ENCODE measurements at places on chromosomes 1 and 21. TPM values are rescaled to one million over a fixed set of nuclear protein-coding genes. Genes with fewer than 3 reads are reported as not detected.

Gene OR2T33
- not detected for total RNA-seq

Gene DLGAP3
- 0.32 TPM for total RNA-seq

Gene GUCA2A
- total RNA-seq = not detected

Gene MXRA8
- total RNA-seq = not detected

Gene ENTREP3
- total RNA-seq = 42.5 TPM

Gene HUNK
- 0.55 TPM for total RNA-seq

Gene TTC39A
- total RNA-seq = 0.41 TPM

Gene CD1D
- not detected for total RNA-seq

Gene C1orf87
- not detected for total RNA-seq

Gene RBP7
- total RNA-seq = not detected

Gene G0S2
- total RNA-seq = 49.4 TPM

Gene RNU1-2
- total RNA-seq = 2,369 TPM

- H3K4me1 ChIP-seq = peaks cover 12% of the 10 kb centered on the region
- peaks cover 9% of the 10 kb centered on the region for H3K27me3 ChIP-seq
- no peaks in the 10 kb centered on the region for H3K36me3 ChIP-seq
- H3K4me3 ChIP-seq = no peak overlapping the region
Measured at GRCh38 chr21:38293765-38294164, 37.0 kb downstream of the KCNJ15 start.

GRCh38 chr1:101025283-101025656, 314 bp downstream of the DPH5 start:
- peaks cover 68% of the 10 kb centered on the region for H3K36me3 ChIP-seq
- peaks cover 55% of the 10 kb centered on the region for H3K4me1 ChIP-seq
- no peak for DNase-seq
- H3K27me3 ChIP-seq = no peaks in the 10 kb centered on the region

DNA sequence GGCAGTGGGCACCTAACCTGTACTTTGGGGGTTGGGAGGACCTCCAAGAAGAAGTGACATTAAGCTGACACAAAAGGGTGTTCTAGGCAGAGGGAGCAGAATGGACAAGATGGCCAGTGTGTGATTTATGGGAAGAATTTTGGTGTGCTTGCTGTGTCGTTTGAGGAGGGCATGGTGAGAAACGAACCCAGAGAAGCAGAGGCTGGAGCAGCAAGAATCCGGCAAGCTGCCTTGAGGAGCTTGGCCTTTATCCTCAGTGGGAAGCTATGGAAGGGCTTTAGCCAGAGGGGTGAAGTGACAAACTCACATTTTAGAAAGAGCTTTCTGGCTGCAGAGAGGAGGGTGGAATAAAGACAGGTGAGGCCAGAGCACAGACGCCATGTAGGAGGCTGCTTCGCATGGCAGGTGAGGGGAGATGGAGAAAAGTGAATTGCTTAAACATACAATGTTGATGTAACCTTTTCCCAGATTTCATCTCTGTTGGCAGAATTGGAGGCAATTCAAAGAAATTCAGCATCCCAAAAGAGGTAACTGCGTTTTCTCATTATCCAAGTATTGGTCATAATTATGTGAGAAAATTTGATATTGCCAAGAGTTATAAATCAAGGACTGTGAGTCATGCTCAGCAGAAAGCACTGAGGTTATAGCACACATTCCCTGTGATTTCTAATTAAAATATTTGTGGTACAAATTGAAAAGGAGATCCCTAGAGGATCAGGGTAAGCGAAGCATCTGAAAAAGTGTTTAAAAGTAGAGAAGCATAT, 26.5 kb downstream of the TRIM45 start:
- H3K4me3 ChIP-seq = no peak overlapping the region
- DNase-seq = no peak
- no peaks in the 10 kb centered on the region for H3K27me3 ChIP-seq
- H3K27ac ChIP-seq = no peak overlapping the region

GRCh38 chr1:20666804-20667203, 5.6 kb upstream of the DDOST start:
- H3K4me1 ChIP-seq = peaks cover 11% of the 10 kb centered on the region
- no peak for DNase-seq
- no peak overlapping the region for H3K4me3 ChIP-seq
- H3K36me3 ChIP-seq = no peaks in the 10 kb centered on the region
- no peaks in the 10 kb centered on the region for H3K27me3 ChIP-seq

GRCh38 chr1:67793562-67793961, 39.7 kb downstream of the GNG12 start:
- peaks cover 9% of the 10 kb centered on the region for H3K27me3 ChIP-seq
- H3K4me1 ChIP-seq = no peaks in the 10 kb centered on the region
- H3K36me3 ChIP-seq = no peaks in the 10 kb centered on the region
- H3K27ac ChIP-seq = no peak overlapping the region

GRCh38 chr1:27658951-27659496, 13.0 kb downstream of the IFI6 start:
- H3K4me1 ChIP-seq = peaks cover 57% of the 10 kb centered on the region
- H3K27me3 ChIP-seq = no peaks in the 10 kb centered on the region
- H3K4me3 ChIP-seq = peak overlapping the region; percentile 85

- DNase-seq = no peak
- H3K4me3 ChIP-seq = no peak overlapping the region
- H3K27ac ChIP-seq = no peak overlapping the region
- H3K36me3 ChIP-seq = no peaks in the 10 kb centered on the region
- peaks cover 12% of the 10 kb centered on the region for H3K4me1 ChIP-seq
Measured at GRCh38 chr1:21648791-21649190, 20.4 kb downstream of the RAP1GAP start.

DNA sequence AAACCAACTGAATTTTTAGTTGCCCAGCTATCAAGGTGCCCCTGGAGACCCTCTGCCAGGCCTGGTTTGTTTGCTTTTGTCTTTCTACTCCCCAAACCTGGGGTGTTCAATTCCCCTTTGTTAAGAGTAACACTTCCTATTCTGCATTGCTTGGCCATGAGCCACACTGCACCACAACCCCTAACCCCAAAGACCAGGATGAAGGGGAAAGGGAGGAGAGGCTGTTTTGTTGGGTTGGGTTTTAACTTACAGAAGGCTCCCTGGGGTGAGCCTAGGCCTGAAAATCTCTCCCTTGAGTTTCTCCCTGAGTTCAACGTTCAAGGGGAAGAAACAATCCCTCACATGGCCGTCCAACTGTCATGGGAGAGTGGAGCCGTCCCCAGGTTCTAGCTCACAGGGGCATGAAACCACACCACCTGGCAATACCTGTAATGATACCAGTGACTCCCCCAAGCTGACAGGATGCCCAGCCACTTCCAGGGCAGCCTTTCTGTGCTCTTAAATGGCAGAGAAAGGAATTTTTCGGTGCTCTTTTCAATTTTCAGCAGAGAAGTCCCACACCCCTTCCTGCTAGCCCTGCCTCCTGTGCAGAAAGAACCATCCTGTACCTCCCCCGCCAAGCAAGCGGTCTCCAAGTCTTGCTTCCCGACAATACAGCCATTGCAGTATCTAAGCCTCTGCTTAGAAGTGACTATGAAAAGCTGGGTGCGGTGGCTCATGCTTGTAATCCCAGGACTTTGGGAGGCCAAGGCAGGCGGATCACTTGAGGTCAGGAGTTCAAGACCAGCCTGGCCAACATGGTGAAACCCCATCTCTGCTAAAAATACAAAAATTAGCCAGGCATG, 14.9 kb downstream of the SLC45A3 start:
- no peak overlapping the region for H3K27ac ChIP-seq
- no peak for DNase-seq
- H3K4me3 ChIP-seq = no peak overlapping the region
- no peaks in the 10 kb centered on the region for H3K4me1 ChIP-seq

- DNase-seq = no peak
- H3K4me1 ChIP-seq = peaks cover 7% of the 10 kb centered on the region
- H3K27ac ChIP-seq = no peak overlapping the region
- H3K36me3 ChIP-seq = peaks cover 22% of the 10 kb centered on the region
- no peak overlapping the region for H3K4me3 ChIP-seq
- no peaks in the 10 kb centered on the region for H3K27me3 ChIP-seq
Measured at GRCh38 chr1:33295023-33295422, 25.9 kb downstream of the A3GALT2 start.

GRCh38 chr1:61591351-61591750, 133.6 kb downstream of the TM2D1 start:
- no peak overlapping the region for H3K27ac ChIP-seq

DNA sequence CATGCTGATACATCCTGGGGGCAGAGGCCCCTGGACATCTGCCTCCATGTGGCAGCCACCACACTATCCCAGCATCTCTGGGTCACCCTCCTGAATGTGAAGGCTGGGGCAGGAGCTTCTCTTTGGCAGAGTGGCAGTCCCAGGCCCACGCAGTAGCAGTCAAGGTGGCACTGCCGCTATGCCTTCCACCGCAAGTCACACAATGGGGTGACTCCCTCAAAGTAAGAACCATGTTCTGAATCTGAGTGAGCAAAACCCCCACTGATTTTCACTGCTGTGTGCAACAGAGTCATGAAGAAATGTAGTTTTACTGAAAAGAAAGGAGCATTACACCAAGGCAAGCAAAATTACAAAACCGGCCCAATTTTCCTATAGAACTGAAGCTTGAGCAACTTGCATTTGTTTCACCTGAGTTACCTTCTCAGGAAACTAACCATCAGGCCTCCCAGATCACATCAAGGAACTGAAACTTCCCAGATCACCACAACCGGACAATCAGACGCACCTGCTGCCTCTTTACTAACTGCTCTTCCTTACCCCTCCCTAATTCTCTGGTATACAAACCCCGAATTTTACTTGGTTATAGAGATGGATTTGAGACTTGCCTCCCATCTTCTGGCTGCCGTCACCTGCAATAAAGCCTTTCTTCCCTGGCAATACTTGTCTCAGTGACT, 102.6 kb downstream of the PCP4 start:
- no peak overlapping the region for H3K4me3 ChIP-seq
- no peak for DNase-seq
- H3K27ac ChIP-seq = no peak overlapping the region
- H3K4me1 ChIP-seq = no peaks in the 10 kb centered on the region

DNA sequence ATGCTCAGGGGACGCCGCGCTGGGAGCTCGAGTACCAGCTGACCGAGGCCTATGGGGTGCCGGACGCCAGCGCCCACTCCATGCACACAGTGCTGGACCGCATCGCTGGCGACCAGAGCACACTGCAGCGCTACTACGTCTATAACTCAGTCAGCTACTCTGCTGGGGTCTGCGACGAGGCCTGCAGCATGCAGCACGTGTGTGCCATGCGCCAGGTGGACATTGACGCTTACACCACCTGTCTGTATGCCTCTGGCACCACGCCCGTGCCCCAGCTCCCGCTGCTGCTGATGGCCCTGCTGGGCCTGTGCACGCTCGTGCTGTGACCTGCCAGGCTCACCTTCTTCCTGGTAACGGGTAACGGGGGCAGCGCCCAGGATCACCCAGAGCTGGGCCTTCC, 1.3 kb upstream of the XKR8 start:
- H3K4me3 ChIP-seq = no peak overlapping the region
- H3K36me3 ChIP-seq = no peaks in the 10 kb centered on the region
- H3K27me3 ChIP-seq = peaks cover 3% of the 10 kb centered on the region
- no peak overlapping the region for H3K27ac ChIP-seq
- no peak for DNase-seq

GRCh38 chr1:216750031-216750627, 26.9 kb upstream of the ESRRG start:
- no peaks in the 10 kb centered on the region for H3K27me3 ChIP-seq
- no peak overlapping the region for H3K4me3 ChIP-seq

DNA sequence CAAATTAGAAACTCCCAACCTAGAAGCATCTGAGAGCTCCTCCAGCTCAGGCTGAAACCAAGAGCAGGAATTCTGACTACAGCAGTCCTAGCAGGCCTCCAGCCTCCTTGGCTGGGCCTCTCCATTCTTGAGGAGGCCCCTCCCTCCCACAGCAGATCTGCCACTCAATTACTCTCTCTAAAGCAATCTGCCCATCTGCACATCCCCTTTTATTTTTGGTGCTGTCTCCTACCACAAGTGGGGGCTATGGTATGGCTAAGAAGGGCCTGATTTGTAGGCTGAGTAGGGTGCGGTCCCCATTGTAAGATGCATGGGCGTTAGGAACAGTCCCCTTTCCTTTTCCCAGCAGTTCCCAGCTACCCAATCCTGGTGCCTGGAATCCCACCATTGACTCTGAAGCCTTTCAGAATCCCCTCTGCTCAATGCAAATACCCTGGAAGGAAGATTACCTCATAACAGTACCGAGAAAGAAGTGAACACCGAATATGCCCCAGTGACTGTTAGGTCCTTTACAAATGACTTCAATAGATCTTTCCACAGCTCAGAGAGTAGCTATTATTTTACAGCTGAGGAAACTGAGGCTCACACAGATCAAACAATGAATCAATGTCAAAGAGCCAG, 11.6 kb upstream of the TTC39A start:
- H3K4me1 ChIP-seq = peaks cover 3% of the 10 kb centered on the region
- H3K27me3 ChIP-seq = peaks cover 36% of the 10 kb centered on the region
- H3K4me3 ChIP-seq = no peak overlapping the region
- H3K27ac ChIP-seq = no peak overlapping the region

GRCh38 chr1:18726368-18726767, 95.7 kb downstream of the PAX7 start:
- DNase-seq = no peak
- H3K4me3 ChIP-seq = no peak overlapping the region
- H3K4me1 ChIP-seq = no peaks in the 10 kb centered on the region
- H3K36me3 ChIP-seq = no peaks in the 10 kb centered on the region

DNA sequence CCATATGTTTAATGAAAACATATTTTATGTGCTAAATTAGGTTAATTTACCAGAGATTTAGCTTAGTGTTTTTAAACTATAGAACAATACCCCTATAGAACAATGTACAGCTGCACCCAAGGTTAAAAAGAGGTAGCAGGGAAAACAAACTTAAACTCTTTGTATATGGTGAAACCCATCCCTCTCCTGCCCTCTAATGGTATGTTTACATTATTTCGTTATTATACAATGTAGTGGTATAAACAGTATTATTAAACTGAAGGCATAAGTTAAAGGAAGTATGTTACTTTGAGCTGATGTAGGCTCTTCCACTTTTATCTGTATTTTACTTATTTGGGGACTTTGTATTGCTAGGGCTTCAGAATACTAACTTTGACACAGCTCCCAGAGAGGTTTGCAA, 16.7 kb upstream of the ZYG11A start:
- H3K36me3 ChIP-seq = peaks cover 8% of the 10 kb centered on the region
- no peak for DNase-seq
- H3K27ac ChIP-seq = no peak overlapping the region
- no peaks in the 10 kb centered on the region for H3K4me1 ChIP-seq
- H3K4me3 ChIP-seq = no peak overlapping the region

- peaks cover 67% of the 10 kb centered on the region for H3K36me3 ChIP-seq
- no peak for DNase-seq
- peaks cover 35% of the 10 kb centered on the region for H3K4me1 ChIP-seq
- H3K27ac ChIP-seq = peak overlapping the region; percentile 80
Measured at GRCh38 chr1:100377590-100378361, 25.5 kb downstream of the CDC14A start.

- H3K4me1 ChIP-seq = peaks cover 14% of the 10 kb centered on the region
- H3K4me3 ChIP-seq = no peak overlapping the region
- no peaks in the 10 kb centered on the region for H3K36me3 ChIP-seq
- no peak overlapping the region for H3K27ac ChIP-seq
- H3K27me3 ChIP-seq = no peaks in the 10 kb centered on the region
Measured at GRCh38 chr1:232422898-232423297, 207.0 kb downstream of the SIPA1L2 start.
